Activated CD8-positive, alpha-beta memory T cell treated with anti-CD3 and anti-CD28 coated beads for 1 hour (primary cell): ENCODE measurements at places on chromosomes 1 and 21.

- no peak for DNase-seq
Observed at GRCh38 chr1:156284757-156285156, 632 bp downstream of the TMEM79 start.

- DNase-seq = no peak
Observed at GRCh38 chr1:211752951-211753486, 77.5 kb downstream of the LPGAT1 start.

GRCh38 chr1:220335668-220336067, 63.4 kb upstream of the RAB3GAP2 start:
- DNase-seq = no peak

- no peak for DNase-seq
Observed at GRCh38 chr1:181685211-181685610, 201.9 kb downstream of the CACNA1E start.

GRCh38 chr21:23452384-23453083, 2154.7 kb downstream of the MRPL39 start:
- DNase-seq = no peak

DNA sequence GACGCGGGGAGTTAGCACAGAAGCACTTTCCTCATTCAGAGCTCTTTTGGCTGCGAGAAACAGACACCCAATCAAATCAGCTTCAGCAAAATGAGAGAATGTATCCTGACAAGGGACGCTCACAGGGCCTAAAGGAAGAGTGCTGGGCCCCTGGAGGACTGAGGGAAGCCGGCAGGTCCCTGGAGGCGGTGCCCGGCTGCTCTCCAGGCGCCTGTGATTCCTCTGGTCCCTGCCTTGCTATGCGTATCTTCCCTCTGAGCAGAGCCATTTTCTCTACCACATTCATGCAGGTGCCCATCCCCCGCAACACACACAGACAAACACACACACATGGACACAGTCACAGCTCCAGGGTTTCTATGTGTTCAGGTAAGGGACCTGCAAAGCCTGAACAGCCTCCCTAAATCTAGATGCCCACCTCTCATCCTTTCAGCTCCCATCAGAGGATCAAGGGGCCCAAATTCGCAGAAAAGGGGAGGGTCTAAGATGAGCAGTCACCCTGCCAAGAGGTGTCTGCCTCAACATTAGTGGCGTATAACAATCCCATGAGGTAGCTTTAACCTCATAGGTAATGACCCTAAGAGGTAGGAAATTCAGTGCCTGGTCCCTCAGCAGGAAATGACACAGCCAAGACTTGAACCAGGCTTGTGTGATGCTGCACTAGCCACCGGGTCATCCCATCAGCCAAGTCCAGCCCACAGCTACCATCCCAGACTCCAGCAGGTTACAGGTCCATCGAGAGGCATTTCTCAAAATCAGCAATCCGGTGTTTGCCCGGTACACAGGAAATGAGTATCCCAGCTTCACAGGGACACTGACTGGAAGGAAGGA, 29.0 kb downstream of the PTAFR start:
- no peak for DNase-seq

- no peak for DNase-seq
Observed at GRCh38 chr21:15071009-15071408, 6.2 kb upstream of the NRIP1 start.

DNA sequence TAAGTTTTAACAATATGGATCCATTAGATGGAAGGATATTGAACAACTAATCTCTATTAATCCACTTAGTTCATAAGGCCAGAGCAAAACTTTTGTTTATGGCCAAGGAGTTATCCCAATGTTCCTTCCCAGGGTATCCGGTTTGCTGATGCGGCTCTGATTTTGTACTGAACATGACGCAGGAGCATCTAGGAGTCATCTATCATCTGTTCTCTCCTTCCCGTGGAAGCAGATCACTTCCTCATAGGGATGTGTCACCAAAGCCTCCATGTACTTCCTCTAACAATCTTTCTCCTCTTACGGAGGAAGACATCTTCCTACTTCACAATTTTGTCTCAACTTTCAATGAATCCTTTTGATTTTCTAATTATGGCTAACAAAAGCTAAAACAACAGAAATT, 206.6 kb downstream of the APP start:
- DNase-seq = no peak

- DNase-seq = no peak
Observed at GRCh38 chr1:205259324-205259832, 31.6 kb downstream of the TMCC2 start.

GRCh38 chr1:90501281-90501680, 215.8 kb downstream of the BARHL2 start:
- DNase-seq = no peak

GRCh38 chr1:234544087-234544579, 65.2 kb upstream of the TARBP1 start:
- peak; percentile 29 for DNase-seq

- no peak for DNase-seq
Observed at GRCh38 chr1:150799089-150799488, 9.0 kb downstream of the CTSK start.

- DNase-seq = no peak
Observed at GRCh38 chr1:117007719-117008013, 6.1 kb downstream of the CD101 start.

DNA sequence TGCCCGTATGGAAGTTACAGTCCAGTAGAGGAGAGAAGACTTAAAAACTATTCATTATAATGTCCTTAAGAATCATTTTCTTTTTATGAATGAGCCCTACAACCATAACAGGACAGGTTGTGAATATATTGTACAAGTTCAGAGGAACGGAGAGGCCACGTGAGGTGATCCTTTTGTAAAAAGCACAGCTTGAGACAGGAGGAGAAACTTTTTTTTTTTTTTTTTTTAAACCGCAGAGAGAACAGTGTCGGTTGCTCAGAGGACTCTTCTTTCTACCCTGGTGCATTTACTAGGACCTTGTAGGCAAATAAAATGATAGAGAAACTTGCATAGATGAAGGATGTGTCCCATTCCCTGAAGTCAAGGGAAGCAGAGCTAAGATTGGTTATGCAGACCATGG, 32.1 kb downstream of the DYRK1A start:
- DNase-seq = no peak

GRCh38 chr1:156128308-156128653, 13.8 kb downstream of the LMNA start:
- no peak for DNase-seq

GRCh38 chr1:54476530-54477109, 70.4 kb upstream of the SSBP3 start:
- DNase-seq = no peak

GRCh38 chr1:67572594-67573221, 112.3 kb upstream of the GADD45A start:
- DNase-seq = no peak

- DNase-seq = no peak
Observed at GRCh38 chr1:201949491-201949890, 3.1 kb upstream of the LMOD1 start.

GRCh38 chr1:32989160-32990050, 24.8 kb upstream of the RNF19B start:
- no peak for DNase-seq

DNA sequence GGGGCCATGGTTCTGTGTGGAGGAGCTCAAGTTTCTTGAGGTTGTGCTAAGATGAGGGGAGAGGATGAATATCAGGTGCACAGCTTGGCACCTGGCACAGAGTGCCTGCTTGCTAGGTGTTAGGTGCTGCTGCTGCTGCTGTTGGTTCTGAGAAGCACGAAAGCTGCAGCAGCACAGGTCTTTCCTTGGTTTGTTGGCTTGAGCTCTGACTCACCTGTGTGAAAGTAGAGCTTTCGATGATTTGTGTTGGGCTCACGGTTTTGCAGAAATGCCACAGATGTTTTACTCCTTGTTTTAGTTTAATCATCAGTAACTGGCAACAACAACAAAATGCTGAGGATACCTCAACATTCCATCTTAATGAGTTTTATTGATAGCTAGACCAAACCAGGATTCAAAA, 221.6 kb downstream of the BRINP2 start:
- no peak for DNase-seq

DNA sequence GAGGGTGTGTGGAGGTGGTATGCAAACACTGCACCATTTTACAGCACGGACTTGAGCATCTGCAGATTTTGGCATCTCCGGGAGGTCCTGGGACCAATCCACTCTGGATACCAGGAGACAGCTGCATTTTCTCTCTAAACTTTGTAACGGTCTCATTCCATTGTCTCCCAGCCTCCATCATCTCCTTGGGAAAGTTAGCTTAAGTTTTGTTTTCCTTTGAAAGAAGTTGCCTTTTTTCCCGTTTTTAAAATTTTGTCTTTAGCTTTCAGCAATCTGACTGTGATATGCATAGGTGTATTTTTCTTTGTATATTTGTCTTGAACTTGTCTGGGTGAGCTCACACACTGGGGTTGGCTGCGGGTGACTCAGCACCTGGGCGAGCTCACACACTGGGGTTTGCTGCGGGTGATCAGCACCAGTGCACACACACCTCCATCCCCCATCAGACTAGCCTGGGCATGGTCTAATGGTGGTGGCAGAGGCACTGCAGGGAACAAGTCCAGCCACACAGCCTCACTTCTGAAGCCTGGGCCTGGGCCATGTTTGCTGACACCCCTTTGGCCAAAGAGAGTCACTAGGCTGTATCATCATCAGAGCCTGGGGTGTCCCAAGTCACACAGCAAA, 32.1 kb upstream of the COL18A1 start:
- no peak for DNase-seq

GRCh38 chr1:200968469-200969410, 54.8 kb downstream of the KIF21B start:
- no peak for DNase-seq

GRCh38 chr1:114122941-114123618, 30.6 kb downstream of the SYT6 start:
- no peak for DNase-seq

GRCh38 chr1:107575226-107575625, 389.8 kb downstream of the VAV3 start:
- DNase-seq = no peak

- peak; percentile 26 for DNase-seq
Observed at GRCh38 chr1:42784946-42785693, at the start of gene TMEM269. TSS of gene TMEM269 (plus strand) at chr1:42784991. CDS start at chr1:42789894, 4,903 bp downstream.

- DNase-seq = no peak
Observed at GRCh38 chr1:93164816-93165215, 15.4 kb downstream of the TMED5 start.

DNA sequence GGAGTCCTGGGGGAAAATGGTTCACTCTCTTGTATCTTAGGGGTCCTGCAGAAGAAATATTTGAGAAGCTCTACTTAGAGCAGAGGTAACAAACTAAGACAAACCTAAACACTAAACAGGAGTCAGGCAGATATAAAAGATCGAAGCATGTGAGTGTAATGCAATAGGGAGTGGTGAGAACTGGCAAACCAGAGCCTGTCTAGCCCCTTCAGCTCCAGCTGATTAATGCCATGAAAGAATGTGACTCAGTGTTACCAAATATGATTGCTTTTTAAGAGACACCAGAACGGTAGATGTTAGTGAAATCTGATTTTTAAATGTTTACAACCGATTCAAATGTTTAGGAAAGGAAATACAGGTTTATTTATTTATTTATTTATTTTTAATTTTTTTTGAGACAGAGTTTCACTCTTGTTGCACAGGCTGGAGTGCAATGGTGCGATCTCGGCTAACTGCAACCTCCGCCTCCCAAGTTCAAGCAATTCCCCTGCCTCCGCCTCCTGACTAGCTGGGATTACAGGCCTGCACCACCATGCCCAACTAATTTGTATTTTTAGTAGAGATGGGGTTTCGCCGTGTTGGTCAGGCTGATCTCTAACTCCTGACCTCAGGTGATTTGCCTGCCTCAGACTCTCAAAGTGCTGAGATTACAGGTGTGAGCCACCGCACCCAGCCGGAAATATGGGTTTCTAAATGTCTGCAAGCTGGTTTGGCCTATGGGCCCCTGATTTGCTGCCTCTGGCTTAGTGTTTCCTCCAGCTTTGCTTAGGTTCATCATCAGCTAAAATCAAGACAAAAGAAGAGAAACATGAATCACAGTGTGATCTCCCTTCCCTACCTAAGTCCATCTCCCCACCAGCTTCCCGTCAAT, 12.2 kb downstream of the TXNIP start:
- no peak for DNase-seq

GRCh38 chr1:33872683-33873082, 8.8 kb downstream of the HMGB4 start:
- DNase-seq = no peak

DNA sequence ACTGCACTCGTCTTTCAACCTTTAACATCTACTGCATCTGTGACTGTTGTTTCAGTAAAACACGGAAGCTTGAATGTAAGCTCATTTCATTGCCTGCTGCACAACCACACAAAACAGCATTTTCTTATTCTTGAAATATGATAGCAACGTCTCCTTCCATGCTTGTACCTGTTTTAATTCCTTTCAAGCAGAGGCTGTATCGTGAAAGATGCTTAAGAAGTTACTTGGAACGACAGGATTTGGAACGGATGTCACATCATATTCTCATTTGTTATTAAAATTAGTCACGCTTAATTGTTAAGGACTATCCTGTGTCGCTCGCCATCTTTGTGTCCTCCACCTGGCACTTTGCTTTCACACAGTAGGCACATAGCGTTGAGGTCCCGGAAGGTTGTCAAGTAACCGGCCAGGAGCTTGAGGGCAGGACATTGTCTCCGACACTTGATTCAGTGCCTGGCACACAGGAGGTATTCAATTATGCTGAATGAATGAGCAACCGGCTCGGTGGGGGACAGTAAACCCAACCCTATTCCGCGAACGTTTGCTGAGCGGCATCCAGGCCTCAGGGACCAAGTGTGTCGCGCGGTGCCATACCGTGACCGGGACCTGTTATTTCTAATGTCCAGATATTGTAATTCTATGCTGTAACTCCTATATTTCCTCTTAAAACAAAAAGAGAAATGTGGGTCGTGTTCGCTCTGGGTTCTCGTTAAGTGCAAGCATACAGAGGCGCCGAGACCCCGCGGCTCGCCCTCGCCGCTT, 499 bp upstream of the SH3GLB1 start:
- DNase-seq = peak; percentile 1

DNA sequence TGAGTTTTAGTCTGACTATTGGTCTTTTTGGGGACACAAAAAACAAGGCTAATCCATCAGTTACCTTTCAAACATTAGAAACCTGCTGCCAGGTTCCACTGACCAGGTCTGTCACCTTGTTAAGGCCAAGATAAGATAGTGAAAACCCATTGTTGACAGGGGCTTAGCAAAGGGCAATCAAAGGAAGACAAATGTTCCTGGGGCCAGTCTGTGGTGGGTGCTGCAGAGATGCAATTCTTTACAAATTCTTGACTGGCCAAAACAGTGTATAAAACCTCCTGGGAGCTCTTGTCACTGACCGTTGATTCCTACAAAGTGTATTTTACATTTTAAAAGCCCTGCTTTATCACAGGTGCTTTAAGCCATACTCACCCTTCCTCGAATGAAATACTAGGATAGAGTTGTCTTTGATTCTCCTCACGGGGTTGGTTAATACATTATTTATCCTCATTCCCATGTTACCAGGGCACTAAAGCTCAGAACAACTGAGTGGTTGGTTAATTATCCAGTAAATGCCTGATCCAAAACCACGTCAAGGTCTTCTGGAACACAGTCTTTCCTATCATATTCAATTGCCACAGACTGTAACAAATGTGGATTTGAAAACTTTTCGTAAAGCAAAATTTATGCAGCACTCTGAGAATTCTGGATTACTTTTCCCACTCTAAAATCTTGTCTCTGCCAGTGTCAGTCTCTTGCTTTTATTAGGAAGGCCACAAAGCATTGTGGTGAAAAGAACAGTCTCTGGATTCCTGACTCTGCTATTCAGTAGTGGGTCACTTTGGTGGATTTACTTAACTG, 77.2 kb downstream of the NRIP1 start:
- no peak for DNase-seq

GRCh38 chr1:165527251-165528007, 16.4 kb upstream of the LRRC52 start:
- no peak for DNase-seq
